ENCODE measurements at places on chromosomes 4 and X.

DNA sequence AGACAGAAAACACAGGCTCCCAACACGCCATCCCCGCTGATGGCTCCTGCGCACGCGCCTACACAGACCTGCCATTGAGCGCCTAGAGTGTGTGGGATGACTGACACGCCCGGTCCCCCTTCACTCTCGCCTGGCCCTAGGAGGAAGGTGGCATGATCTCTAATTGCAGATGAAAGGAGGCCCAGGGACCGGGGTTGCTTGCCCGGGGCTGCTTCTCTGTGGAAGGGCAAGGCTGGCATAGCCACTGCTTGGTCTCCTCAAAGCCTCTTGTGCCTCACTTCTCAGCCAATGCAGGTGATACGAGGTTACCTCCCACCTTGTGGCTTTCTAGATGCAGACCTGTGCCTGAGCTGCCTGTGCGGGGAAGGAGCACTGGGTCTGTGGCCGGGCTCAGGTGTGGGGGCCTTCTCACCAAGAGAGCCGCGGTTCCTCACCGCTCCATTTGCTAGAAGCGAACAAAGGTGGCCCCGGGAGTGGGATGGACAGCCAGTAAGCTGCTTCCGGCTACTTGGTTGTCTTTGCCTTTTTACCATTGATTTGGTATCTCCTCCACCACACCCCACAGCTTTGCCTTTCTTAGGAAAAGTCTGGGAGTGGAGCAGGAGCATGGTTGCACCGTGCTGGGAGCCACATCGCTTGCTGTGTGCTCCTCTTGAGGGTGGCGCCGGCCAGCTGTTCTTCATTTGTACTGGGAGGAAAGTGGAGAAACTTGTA, 47.0 kb downstream of the TBC1D14 start:
- DNase-seq, result no peak

GRCh38 chr4:26086621-26087441, 172.8 kb downstream of the SMIM20 start:
- no peak for DNase-seq

GRCh38 chrX:31070057-31070468, 1.8 kb downstream of the FTHL17 start:
- no peak for DNase-seq

DNA sequence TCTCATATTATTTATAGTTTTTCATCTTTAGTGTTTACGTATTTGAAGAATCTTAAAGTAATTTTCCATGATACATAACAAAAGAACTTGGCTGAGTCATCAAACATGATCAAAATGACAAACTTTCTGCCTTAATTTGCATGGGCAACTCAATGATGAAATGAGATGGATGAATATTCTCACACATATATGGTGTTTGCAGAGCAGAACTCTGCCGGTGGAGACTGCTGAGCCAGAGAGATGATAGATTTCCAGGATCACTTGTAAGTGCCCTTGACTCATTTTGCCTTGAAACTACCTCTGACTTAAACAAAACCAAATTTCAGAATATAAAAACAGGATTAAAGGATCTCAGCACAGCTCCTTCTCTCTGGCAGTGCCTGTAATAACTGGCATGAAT, 38.2 kb downstream of the TRPC3 start:
- no peak for DNase-seq

- DNase-seq, result no peak
These were observed 189.5 kb downstream of the PRDM5 start for GRCh38 chr4:120733054-120733453.

- no peak for DNase-seq
These were observed 33.5 kb upstream of the SLITRK4 start for GRCh38 chrX:143669395-143669794.

DNA sequence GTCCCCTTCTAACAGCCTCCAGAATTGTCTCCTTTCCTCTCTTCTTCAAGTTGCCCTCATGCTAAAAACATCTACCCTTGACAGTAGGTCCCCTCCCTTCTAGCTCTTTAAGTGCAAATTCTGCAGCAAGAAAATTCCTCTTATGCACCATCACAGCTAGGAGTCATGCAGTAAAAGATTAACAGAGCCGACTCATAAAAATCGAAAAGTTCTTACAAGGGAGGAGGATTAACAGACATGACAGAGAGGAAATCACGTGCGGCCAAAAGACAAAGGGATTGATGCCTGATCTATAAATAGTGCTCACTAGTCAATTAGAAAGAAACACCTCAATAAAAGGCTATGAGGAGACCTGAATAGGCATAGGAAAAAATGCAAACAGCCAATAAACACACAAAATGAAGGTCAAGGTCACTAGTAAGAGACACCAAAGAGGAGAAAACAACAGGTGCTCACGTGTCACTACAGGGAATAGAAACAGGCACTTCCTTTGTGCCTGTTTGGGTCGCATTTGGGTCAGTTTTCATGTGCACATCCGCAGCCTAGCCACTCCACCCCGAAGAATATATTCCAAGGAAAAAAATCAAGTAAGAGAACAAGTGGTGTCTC, 3.4 kb downstream of the RNF212 start:
- DNase-seq, result no peak

DNA sequence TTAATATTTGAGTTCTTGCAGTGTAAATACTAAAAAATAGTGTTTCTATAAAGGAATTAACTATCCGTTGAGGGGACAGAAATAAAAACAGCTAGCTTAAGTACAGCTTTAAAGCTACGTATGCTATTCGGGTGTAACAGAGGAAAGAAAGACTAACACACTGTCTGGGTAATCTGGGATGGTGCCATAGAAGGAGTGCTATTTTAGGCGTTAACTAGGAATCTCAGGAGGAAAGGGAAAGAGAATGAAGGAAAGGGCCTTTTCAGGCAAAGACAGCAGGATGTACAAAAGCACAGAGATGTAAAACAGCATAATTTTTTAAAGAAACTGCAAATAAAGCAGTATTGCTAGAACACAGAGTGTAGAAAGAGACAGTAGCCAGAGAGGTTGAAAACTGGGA, 161.8 kb downstream of the RAP1GDS1 start:
- DNase-seq, result no peak

- DNase-seq, result no peak
These were observed 563 bp downstream of the FAM13A start for GRCh38 chr4:89056292-89056952.

DNA sequence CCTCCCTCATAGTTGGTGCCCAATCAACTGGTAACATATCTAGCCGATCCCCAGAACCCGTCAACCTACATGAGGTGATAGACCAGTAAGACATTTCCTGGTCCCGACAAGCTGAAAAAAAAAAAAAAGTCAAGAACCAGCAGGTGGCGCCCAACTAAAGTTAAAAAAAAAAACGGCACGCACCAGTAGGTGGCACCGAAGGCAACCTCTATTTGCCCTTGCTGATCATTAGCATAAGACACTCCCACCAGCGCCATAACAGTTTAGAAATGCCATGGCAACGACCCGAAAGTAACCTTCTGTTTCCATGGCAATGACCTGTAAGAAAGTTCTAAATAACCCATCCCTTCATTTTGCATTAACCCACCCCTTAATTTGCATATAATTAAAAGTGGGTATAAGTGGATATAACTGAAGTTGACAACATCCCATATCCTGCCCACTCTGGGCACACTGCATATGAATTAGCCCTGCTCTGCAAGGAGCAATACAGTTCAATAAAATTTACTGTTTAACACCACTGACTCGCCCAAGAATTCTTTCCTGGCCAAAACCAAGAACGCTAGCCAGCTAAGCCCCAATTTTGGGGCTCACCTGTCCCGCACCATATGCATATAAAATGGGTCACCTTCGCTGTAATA, 83.9 kb upstream of the SPANXB1 start:
- peak; percentile 17 for DNase-seq

DNA sequence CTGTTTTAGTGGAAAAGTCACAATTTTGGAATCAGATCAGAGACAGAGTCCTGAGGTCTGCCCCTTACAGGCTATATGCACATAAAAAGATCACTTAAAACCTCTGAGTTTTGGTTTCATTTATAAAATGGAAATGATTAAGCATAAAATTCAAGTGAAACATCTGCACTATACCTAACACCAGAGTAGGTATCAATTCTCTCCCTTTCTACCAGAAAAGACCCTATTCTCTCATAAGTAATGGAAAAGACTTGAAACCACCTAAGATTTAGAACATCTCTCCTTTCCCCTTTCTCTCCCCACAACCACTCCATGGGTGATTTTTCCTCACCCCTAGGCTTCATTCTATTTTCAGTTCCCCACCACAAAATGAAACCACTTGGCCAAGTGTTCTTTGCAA, 907 bp downstream of the LHFPL1 start:
- no peak for DNase-seq

GRCh38 chr4:143148521-143148920, 36.2 kb upstream of the USP38 start:
- DNase-seq, result no peak

- DNase-seq, result no peak
These were observed 208.9 kb downstream of the NWD2 start for GRCh38 chr4:37453281-37453998.

DNA sequence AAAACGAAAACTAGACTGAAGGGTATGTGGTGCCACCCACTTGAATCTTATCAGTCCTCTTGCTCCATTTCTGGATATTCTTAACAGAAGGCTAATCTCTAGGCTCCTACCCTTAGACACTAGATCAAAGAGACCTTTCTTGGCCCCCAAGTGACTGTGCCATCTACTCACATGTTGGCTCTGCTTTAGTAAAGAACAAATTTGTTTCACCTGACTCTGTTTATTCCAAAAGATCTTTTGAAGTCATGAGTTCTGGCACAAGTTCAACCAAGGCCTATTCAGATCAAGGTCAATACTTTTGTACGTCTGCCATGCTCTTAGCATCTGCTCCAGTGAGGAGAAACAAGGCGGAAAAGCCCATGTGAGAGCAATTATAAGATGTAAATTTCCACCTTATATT, 37.3 kb downstream of the MAGEB17 start:
- no peak for DNase-seq

DNA sequence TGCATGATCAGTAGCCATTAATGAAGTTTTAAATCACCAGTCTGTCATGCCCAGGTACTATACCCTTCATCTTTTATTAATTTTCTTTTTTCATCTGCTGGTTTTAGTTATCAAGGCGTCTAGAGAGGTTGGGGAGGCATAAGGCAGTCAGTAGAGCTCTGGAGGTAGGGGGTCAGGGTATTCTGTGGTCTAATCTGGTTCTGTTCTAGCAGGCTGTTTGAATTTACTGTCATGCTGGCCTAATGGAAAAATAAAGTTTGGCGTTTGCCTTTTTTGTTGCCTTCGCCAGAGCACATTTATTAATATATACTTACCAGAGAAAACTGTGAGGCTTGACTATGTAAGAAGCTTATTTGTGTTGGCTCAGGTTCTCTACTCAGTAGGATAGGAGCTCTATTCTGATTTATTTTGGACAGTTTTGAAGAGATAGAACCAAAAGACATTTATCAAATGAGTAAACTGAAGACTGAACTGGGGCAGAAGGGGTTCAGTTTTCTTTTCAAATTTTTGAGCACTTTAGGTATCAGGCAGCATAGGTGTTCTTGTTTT, 46.9 kb downstream of the TMEM131L start:
- no peak for DNase-seq

- no peak for DNase-seq
These were observed 353.4 kb downstream of the SPRY1 start for GRCh38 chr4:123750044-123750443.

GRCh38 chr4:16952462-16952871, 54.0 kb upstream of the LDB2 start:
- no peak for DNase-seq

DNA sequence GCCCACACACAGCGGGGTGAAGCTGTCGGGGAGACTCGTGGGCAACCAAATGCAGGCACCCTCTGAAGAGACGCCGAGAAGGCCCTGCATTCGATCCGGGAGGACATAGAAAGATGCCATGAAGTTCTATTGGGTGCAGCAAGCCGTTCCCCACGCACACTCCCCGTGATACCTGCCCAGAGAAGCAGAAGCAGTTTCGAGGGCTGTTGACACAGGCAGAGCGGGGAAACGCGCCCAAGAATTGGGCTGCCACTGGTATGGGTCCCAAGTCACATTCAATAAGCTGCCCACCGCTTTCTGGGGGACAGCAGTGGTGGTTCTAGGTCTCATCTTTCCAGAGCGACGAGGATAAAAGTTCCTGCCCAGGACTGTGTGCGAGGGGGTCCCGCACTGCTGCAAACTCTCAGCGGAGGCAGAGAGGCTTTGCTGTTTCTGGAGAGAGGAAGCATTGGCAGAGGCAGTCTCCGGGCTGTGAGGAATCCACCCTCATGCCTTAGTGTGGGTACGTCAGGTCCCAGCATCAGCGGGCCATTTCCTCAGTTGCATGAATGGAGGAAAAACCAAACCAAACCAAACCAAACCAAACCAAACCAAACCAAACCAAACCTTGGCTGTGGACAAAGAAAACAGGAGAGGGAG, 10.1 kb downstream of the PITX2 start:
- no peak for DNase-seq

DNA sequence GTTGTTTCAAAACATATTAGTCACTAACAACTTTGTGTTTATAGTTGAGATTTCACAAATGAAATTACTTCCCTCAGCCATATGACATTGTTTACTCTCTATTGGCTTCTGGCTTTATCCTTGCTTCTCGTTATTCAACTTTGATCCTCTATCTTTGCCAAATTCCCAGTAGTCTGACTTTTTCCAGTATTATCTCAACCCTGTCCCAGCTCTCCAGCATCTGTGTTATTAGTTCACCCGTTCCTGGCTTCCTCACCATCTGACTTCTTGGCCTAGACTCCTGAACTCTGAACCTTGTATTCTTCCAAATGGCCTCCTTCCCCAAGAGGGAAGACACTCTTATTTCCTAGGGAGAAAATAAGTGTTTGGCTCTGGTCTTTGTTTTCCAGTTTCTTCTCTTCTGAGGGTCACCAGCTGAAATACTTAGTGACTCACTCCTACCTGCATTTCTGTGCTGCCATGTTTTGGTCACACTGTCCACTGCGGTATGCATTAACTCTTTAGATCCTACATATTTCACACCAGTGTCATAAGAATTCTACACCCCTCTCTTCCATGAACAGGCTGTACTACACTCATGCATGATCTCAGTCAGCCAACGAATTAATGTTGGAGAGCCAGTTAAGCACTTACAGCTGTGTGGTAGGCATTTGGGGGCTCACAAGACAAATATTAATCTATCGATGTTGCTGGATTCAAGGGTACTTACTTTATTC, 17.0 kb upstream of the ARHGAP24 start:
- DNase-seq, result no peak

DNA sequence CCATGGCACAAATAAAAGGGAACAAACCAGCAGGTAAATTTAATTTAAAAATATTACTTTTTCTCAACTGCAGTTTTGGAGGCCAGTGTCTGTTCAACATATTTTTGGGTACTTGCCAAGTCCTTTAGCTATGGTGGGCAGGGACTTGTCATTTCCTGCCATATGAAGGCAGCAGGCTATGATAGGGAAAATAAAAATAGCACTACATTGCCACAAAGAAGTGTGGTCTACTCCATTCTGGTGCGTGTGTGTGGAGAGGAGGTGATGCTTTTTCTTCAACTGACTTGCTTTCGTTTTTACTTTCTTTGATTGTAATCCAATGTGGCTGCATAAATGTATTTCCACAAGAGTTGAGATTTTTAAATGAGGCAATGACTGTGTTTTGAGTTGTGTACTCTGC, 17.2 kb downstream of the GPR174 start:
- DNase-seq, result no peak

- DNase-seq, result peak; percentile 41
These were observed 31.1 kb downstream of the F11 start for GRCh38 chr4:186297013-186297645.

GRCh38 chr4:81214881-81215868, at the start of gene PRKG2:
TSS of gene PRKG2 (minus strand) at chr4:81215222. CDS start at chr4:81205047, 10,175 bp downstream.
- no peak for DNase-seq
